ENCODE measurements at places on chromosomes 5 and 9. TPM values are rescaled to one million over a fixed set of nuclear protein-coding genes. Genes with fewer than 3 reads are reported as not detected.

- H3K4me3 ChIP-seq, result peak overlapping the region; percentile 61
- no peak for DNase-seq
- H3K4me1 ChIP-seq, result peaks cover 14% of the 10 kb centered on the region
- H3K27me3 ChIP-seq, result peaks cover 35% of the 10 kb centered on the region
- no peaks in the 10 kb centered on the region for H3K36me3 ChIP-seq
Measured at GRCh38 chr5:38557308-38557710, 863 bp upstream of the LIFR start.

DNA sequence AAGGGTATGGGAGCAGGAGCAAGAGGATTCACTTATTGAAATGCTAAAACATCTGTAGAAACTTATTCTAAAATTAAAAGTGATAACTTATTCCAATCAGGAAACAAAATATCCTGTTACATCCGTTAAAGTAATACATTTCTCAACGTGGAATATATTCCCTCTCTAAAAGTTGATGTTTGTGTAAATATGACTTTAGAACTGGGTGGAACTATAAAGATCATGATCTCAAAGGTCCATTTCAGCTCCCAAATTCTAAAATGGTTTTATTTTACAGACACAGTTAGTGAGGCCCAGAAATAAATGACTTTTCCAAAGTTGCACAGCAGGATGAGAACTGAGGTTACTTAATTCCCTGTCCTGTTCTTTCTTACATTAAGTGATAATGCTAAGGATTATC is 21.1 kb downstream of the ISOC1 start:
- peaks cover 16% of the 10 kb centered on the region for H3K36me3 ChIP-seq
- no peaks in the 10 kb centered on the region for H3K4me1 ChIP-seq
- DNase-seq, result no peak
- H3K27ac ChIP-seq, result no peak overlapping the region

MEGF10 gene
- not detected for total RNA-seq

AJM1 gene
- 1.1 TPM for total RNA-seq

GRCh38 chr9:136219276-136219675 is 14.3 kb upstream of the LHX3 start:
- H3K27ac ChIP-seq, result no peak overlapping the region
- no peak overlapping the region for H3K4me3 ChIP-seq
- H3K27me3 ChIP-seq, result no peaks in the 10 kb centered on the region

GRCh38 chr5:174755106-174755505 is 30.7 kb downstream of the MSX2 start:
- H3K27ac ChIP-seq, result no peak overlapping the region
- DNase-seq, result no peak
- H3K4me1 ChIP-seq, result no peaks in the 10 kb centered on the region

GRCh38 chr9:131117121-131117761 is 8.1 kb upstream of the NUP214 start:
- no peaks in the 10 kb centered on the region for H3K36me3 ChIP-seq
- peaks cover 2% of the 10 kb centered on the region for H3K27me3 ChIP-seq
- H3K4me3 ChIP-seq, result no peak overlapping the region
- no peak for DNase-seq

- H3K4me3 ChIP-seq, result no peak overlapping the region
- no peaks in the 10 kb centered on the region for H3K36me3 ChIP-seq
- peaks cover 2% of the 10 kb centered on the region for H3K27me3 ChIP-seq
- no peak overlapping the region for H3K27ac ChIP-seq
Measured at GRCh38 chr5:38672059-38672788, 115.8 kb upstream of the LIFR start.

CDC20B gene
- not detected for total RNA-seq

DNA sequence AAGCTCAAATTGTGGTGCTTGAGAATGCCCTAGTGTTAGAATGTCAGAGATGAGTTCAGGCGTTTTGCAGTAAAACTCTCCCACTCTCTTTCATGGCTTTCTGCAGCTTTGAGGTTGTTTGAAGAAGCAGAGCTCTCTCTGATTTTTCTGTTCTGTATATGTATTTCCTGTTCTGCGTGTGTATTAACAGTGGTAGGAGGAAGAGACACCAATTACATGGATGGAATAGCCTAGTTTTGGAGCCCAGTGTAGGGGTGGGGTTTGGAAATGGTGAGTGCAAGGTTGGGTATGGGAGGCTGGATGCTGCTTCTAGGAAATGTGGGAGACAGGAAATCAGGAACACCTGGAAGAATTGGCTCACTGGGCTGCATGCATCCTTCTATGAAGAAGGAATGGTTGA is 12.4 kb downstream of the LARP1 start:
- H3K27me3 ChIP-seq, result no peaks in the 10 kb centered on the region
- peaks cover 3% of the 10 kb centered on the region for H3K36me3 ChIP-seq
- H3K27ac ChIP-seq, result no peak overlapping the region
- peaks cover 84% of the 10 kb centered on the region for H3K4me1 ChIP-seq
- no peak overlapping the region for H3K4me3 ChIP-seq
- DNase-seq, result no peak

GRCh38 chr5:42015254-42015653 is 90.2 kb downstream of the FBXO4 start:
- no peaks in the 10 kb centered on the region for H3K4me1 ChIP-seq
- H3K27me3 ChIP-seq, result peaks cover 9% of the 10 kb centered on the region
- H3K4me3 ChIP-seq, result no peak overlapping the region
- DNase-seq, result no peak
- H3K27ac ChIP-seq, result no peak overlapping the region
- no peaks in the 10 kb centered on the region for H3K36me3 ChIP-seq

DNA sequence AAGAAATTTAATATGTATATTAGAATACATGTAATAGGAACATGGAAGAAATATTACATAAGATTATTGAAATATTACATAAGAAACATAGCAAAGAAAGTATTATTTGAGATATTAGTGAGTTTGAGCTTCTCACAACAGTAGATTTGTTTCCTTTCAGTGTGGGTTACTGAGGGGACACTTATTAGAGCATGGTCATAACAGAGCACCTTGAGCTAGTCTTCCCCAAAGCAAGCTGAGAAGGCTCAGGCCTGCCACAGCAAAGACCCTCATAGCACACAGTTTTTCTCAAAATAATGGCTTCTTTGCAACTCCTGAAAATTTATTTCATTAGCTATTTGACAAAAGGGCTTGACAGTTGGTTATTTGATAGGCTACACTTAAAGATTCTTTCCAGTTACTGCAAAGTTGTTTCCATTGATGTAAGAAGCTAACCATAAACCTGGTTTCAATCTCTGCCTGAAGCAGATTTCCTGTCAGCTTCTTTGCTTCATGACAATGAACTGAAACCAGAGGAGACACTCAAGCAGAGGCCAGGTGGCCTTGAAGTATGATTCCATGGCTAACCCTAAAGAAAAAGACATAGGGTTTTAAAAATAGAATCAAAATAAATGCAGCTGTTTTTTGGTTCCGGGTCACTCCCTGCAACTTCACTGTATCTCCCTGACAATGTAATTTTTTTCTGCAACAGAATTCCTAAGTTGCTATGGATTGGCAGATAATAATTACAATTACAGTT is 68.6 kb downstream of the ERMP1 start:
- peaks cover 60% of the 10 kb centered on the region for H3K36me3 ChIP-seq
- no peaks in the 10 kb centered on the region for H3K4me1 ChIP-seq
- no peak overlapping the region for H3K27ac ChIP-seq
- DNase-seq, result no peak
- H3K4me3 ChIP-seq, result no peak overlapping the region

DNA sequence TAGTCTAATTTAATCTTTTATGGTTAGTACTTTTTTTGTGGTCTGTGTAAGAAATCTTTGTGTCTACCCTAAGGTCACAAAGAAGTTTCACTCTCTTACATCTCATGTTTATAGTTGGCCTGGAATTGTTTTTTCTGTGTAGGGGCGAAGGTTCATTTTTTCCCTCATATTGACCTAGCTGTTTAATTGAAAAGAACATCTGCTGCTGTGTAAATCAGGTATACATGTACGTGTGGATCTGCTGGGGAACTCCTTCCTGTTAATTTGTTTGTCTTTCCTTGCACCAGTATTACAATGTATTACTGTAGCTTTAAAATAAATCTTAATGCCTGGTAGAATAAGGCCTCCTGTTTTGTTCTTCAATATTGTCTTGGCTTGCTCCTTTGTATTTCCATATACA is 37.8 kb downstream of the EXOSC2 start:
- H3K27ac ChIP-seq, result no peak overlapping the region
- H3K4me1 ChIP-seq, result no peaks in the 10 kb centered on the region
- H3K4me3 ChIP-seq, result no peak overlapping the region
- no peak for DNase-seq
- H3K36me3 ChIP-seq, result no peaks in the 10 kb centered on the region
- H3K27me3 ChIP-seq, result no peaks in the 10 kb centered on the region

DNA sequence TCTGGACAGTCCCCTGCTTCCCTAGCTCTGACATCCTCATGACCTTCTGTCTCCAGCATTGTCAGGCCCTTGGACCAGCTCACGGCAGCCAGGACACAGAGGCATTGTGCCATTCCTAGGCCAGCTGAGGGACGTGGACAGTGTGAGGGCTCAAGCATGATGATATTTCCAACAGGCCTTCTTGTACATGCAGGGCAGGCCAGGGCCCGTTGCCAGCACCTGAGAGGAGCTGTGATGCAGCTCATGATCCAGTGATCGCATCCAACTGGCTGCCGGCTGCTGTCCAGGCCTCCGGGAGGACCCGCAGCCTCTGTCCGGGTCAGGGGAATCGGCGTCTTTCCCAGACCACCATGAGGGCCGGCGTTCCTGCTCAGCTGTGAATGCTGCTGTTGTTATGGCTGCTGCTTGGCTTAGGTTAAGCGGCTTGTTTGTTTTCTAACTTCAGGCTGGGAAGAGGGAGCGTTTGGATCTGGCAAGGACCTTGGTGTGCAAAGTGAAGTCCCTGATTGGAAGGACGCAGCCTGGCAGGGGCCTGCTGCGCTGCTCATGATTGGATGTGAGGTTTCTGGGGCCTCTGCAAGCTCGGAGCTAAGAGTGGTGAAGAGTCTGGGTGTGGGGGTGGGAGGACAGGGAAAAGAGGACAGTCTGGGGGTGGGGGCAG is 53.8 kb downstream of the PDZD2 start:
- no peaks in the 10 kb centered on the region for H3K27me3 ChIP-seq
- no peaks in the 10 kb centered on the region for H3K36me3 ChIP-seq
- no peak overlapping the region for H3K27ac ChIP-seq

DNA sequence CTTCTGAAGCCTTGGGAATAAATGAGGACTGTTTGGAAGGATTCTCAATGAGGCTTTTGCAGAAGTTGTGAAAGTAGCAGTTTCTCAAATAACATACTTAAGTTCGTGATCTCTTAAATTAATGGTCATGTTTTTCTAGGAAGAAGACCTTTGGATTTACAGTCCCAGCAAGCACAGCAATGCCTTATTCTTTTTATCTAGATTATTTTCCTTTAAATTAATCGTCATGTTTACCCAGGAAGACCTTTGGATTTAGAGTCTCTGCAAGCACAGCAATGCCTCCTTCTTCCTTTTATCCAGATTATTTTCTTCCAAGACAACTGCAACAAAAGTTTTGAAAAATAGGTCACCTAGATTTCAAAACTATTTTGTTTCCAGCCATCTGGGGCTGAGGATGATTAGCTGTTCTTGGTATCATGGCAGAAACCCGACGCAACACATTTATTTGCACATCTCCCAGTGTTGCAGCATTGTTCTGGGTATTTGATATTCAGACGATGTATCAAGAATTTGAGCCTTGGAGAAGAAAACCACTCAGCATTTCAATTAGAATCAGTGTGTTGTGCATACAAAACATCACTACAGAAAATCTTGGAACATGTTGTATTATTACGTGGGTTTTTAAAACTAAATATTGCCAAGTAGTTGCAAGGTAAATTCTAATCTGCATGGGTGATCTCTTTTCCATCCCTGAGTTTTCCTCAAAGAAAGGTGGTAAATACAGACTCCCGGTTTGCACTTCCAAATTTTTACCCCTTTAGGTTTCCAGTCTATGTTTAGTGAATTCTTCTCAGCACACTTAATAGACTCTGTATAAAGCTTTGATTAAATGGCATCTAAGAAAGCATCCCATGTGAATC is 50.9 kb downstream of the JAKMIP2 start:
- no peak for DNase-seq
- no peaks in the 10 kb centered on the region for H3K36me3 ChIP-seq
- no peaks in the 10 kb centered on the region for H3K4me1 ChIP-seq
- no peak overlapping the region for H3K4me3 ChIP-seq
- H3K27me3 ChIP-seq, result no peaks in the 10 kb centered on the region

FST gene
- 0.67 TPM for total RNA-seq

DNA sequence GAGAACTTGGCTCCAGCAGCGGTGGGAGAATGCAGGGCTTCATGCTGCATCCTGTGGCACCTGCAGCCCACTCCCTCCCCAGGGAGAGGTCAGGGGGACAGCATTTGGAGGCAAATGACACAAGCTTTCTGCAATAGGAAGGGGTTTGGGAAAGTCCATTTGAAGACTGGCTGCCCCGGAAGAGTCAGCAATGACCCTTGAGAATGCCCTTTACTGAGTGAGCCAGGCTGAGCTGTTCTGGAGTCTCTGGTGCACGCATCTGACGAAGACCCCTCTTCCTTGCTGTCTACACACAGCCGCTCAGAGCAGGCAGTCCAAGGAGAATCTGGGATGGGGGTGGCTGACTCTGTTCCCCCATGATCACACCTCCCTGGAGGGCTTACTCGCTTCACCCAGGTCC is 5.5 kb upstream of the NXNL2 start:
- no peak overlapping the region for H3K27ac ChIP-seq
- H3K4me3 ChIP-seq, result no peak overlapping the region
- no peak for DNase-seq
- no peaks in the 10 kb centered on the region for H3K4me1 ChIP-seq
- no peaks in the 10 kb centered on the region for H3K36me3 ChIP-seq
- H3K27me3 ChIP-seq, result peaks cover 10% of the 10 kb centered on the region

ANKRD34B gene
- not detected for total RNA-seq

GRCh38 chr5:177477701-177478477 is 4.5 kb upstream of the DBN1 start:
- DNase-seq, result no peak
- no peaks in the 10 kb centered on the region for H3K27me3 ChIP-seq
- no peak overlapping the region for H3K4me3 ChIP-seq
- H3K36me3 ChIP-seq, result no peaks in the 10 kb centered on the region
- no peak overlapping the region for H3K27ac ChIP-seq

GRCh38 chr5:139468421-139468931 is 2.3 kb upstream of the SMIM33 start:
- H3K27ac ChIP-seq, result no peak overlapping the region
- no peak overlapping the region for H3K4me3 ChIP-seq
- H3K36me3 ChIP-seq, result no peaks in the 10 kb centered on the region
- H3K4me1 ChIP-seq, result peaks cover 61% of the 10 kb centered on the region

GRCh38 chr9:71819115-71819739 is 50.9 kb upstream of the CEMIP2 start:
- H3K27me3 ChIP-seq, result no peaks in the 10 kb centered on the region
- H3K4me1 ChIP-seq, result peaks cover 4% of the 10 kb centered on the region
- H3K4me3 ChIP-seq, result no peak overlapping the region
- DNase-seq, result peak; percentile 77
- no peak overlapping the region for H3K27ac ChIP-seq

GRCh38 chr5:31408814-31409213 is 123.1 kb downstream of the DROSHA start:
- no peak overlapping the region for H3K27ac ChIP-seq
- H3K4me1 ChIP-seq, result no peaks in the 10 kb centered on the region
- no peaks in the 10 kb centered on the region for H3K27me3 ChIP-seq
- DNase-seq, result no peak

DCP2 gene
- 87.1 TPM for total RNA-seq

- H3K4me1 ChIP-seq, result peaks cover 12% of the 10 kb centered on the region
- H3K4me3 ChIP-seq, result no peak overlapping the region
- no peaks in the 10 kb centered on the region for H3K36me3 ChIP-seq
- no peak for DNase-seq
- no peak overlapping the region for H3K27ac ChIP-seq
Measured at GRCh38 chr5:181199881-181200638, 4.9 kb downstream of the TRIM7 start.

SAXO1 gene
- 0.34 TPM for total RNA-seq

Data from CD4-positive, alpha-beta T cell (primary cell).